ENCODE measurements at places on chromosomes 6 and 20.

DNA sequence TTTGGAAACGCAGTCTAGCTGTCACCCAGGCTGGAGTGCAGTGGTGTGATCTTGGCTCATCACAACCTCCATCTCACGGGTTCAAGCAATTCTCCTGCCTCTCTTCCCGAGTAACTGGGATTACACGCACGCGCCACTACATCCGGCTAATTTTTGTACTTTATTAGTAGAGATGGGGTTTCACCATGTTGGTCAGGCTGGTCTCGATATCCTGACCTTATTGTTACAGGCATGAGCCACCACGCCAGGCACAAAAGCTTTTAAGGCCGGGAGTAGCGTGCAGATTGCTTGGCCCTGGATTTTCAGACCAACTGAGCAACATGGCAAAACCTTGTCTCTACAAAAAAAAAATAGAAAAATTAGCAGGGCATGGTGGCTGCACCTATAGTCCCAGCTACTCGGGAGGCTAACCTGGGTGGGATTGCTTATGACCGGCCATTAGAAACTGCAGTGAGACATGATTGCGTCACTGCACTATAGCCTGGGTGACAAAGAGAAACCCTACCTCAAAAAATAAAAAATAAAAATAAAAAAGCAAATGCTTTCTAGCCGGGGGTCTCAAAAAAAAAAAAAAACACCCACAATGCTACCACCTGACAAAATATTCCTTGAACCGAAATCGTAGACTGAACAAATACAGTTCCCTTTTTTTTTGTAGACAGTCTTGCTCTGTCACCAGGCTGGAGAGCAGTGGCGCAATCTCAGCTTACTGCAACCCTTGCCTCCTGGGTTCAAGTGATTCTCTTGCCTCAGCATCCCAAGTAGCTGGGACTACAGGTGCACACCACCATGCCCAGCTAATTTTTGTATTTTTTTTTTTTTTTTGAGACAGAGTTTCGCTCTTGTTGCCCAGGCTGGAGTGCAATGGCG lies 15.0 kb downstream of the RBM39 start:
- DNase-seq: no peak

DNA sequence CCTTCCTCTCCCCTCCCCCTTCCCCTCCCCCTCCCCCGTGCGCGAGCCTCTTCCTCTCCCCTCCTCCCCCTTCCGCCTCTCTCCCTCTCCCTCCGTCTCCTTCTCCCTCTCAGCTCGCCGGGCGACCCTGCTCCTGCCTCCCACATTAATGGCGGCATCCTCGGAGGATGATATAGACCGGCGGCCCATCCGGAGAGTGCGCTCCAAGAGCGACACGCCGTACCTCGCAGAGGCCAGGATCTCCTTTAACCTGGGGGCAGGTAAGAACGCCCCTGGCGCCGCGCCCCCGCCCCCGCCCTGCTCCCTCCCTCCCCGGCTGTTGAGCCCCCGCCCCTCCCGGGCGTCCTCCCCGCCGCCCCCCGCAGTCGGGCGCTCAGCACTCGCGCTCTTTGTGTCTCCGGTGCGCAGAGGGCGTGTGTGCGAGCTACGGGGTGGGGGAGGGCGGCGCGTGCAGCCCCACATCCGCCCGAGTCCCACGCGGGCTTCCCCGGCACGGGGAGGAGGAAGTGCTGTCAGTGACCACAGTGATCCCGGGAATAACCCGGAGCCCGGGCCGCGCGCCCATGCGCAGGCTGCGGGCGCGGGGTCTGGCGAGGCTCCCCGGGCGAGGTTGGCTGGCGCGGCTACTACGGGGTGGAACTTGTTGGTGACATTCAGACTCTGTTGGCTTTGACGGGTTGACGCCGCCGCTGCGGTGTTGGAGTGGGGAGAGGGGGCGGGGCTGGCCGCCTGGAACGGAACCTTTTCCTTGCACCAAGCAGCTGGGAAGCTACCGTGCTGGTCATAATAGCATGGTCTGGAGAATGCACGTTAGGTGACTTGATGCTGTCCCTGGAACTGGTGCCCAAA lies 33.2 kb downstream of the PHACTR1 start:
- DNase-seq: no peak

DNA sequence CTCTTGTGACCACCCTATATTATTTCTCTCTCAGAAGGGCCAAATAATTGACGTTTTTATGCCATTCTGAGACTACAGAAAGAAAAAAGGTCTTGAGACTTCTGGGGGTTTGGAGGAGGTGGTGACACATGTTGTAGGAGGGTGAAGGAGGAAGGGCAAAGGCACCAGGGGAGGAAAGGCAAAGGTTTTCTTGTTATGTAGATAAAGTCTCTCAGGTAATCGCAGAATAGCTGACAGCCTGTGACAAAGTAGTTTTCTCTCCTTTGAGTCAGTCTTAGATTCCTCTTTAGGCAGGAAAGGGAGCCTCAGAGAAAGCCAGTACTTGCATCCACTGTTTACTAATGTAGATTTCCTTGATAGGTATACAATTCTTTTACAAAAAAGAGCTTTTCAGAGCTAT lies 23.6 kb downstream of the OR2B2 start:
- no peak for DNase-seq

DNA sequence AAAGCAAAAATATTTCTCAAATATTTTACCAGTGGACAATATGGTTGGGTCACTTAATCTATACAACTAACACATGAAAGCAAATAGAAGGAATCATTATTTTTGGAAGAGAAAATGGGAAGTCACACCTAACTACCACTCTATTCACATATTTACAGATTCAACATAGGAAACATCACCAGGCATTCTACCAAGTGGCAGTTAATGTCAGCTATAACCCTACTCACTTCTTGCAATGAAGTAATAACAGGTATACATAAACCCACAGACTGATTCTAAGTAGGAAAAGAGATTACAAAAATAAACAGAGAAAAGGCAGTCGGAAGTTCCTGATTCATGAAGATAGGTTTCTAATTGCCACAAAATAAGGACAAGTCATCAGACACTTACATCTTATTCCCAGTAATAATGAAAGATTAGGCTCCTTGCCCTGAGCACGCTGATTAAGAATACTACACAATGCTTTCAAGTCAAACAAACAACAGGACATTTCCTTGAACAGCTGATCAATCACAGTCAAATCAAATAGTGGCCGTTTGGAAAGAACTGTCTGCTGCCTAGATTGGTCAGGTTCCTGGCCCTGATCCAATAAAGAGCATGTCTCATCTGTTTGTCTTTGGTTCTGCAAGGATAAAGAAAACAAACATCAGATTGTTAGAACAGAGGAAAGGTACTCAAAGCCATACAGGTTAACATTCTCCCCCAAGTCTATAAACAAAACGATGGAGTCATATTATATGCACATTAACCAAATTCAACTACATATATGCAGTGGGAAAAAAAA lies 79.2 kb upstream of the PLN start:
- no peak for DNase-seq

- DNase-seq: peak; percentile 63
These were observed 1.1 kb upstream of the JARID2 start for GRCh38 chr6:15244620-15245360.

DNA sequence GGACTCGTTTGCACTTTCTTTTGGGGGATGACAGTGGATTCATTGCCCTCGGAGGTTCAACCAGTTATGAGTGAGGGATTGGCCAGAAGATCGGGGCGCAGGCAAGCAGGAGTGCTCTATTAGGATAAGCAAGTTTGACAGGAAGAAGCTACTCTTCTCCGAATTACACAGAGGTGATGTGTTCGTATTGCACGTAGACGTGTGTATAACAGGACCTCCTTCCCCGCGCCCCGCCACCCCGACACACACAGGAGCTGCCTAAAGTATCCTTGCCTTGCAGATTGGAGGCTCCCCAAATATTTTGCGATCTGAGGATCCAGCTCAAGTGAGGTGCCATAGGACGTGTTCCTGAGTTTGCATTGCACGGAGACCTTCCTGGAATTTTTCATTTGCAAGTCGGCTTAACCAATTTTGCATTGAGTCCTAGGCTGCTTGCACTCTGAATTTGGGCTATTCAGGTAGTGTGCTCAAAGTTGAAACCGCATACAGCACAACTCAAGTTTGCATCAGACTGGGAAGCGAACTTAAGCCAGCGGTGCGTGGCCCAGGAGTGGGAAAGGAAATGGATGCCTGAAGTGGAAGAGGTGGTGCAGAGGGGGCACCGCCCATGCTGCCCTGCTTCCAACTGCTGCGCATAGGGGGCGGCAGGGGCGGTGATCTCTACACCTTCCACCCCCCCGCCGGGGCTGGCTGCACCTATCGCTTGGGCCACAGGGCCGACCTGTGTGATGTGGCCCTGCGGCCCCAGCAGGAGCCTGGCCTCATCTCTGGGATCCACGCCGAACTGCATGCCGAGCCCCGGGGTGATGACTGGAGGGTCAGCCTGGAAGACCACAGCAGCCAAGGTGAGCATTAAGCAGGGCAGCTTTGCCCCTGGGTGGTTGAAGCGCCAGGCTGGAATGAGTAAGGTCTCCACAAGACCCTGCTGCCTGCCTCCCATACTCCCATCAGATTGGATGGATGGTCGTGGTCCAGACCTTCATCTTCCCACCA lies 770 bp downstream of the TCF19 start:
- no peak for DNase-seq

DNA sequence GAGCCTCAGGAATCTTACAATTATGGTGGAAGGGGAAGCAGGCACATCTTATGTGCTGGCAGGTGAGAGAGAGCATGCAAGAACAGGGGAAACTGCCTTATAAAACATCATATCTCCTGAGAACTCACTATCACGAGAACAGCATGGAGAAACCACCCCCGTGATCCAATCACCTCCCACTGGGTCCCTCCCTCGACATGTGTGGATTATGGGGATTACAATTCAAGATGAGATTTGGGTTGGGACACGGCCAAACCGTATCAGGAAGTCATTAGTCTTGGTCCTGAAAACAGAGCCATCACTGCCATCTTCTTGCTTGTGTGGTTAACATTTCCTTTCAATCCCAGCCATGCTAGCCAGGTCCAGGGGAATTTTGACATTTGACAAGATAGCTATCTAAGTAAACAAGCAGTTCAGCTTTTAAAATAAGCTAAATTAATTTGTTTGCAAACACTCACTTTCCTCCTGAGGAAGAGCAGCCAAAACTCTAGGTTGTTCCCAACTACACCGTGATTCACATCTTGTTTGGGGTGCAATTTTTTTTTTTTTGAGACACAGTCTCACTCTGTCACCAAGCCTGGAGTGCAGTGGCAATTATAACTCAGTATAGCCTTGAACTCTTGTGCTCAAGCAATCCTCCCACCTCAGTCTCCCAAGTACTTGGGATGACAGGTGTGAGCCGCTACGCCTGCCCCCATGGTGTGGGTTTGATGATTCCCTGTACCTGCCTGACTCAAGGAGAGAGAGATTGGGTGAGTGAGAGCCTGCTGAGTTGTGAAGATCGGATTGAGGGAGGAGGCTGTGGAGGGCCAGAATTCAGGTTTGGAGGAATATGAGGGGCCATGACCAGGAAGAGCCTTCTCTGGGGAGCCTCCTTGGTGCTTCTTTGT lies 13.0 kb upstream of the PPP1R14C start:
- no peak for DNase-seq

DNA sequence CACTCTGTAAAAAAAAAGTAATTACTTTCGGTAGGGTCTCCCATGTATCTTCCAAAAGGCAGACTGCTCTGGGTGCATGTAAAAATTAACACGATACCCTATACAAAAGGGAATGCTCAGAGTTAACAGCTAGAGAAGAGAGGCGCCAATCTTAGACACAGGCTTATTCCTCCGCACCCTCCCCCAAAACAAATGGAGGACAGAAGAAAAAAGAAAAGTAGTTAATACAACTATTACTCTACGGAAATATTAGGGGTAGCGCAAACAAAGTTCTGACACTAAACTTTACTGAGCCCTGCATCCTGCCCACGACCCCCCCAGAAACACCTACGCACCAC lies 331 bp upstream of the UFL1 start:
- no peak for DNase-seq

GRCh38 chr6:143397227-143398222 lies 53.0 kb downstream of the ADAT2 start:
- DNase-seq: peak; percentile 13

- DNase-seq: no peak
These were observed 34.9 kb downstream of the OSTM1 start for GRCh38 chr6:108039681-108040080.

DNA sequence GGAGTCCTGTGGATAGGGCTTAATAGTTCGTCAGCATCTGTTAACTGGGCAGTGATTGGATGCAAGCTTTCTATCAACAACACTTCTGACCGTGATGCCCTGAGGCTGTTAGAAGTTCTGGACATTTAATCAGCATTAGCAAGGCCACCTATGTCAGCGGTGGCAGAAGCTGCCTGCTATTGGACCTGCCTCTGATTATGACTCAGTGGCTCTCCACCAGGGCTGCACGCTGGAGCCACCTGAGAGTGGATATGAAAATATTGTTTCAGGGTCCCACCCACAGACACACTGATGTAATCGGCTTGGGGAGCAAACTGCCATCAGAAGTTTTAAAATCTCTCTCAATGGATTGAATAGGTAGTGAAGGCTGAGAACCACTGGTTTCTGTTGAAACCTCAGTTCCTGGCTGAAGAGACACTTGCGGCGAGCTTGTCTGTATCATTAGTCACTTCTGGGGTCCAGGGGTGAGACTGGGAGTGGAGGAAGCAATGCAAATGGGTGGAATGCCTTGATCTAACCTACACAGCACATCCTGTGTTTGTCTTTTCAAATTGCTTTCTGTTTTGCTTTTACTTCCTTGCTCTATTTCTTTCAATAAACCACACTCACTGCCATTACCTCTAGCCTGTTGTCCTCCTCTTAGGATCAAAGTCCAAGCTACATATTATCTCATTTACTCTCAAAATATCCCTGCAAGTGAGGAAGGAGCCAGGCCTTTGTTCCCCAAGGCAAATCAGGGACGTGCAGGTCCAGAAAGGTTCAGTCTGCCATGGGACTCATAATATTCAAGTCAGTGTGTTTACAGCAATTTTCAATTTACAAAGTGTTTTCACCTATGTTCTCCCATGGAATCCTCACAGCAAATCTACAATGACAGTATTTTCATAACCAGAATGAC lies 4.2 kb downstream of the CLIC5 start:
- DNase-seq: peak; percentile 41
